ENCODE measurements at places on chromosomes 3 and 15.
A peak's percentile ranks its signal among the peaks of the same experiment; 100 is the strongest.

GRCh38 chr3:185900228-185900627 lies 37.6 kb downstream of the TRA2B start:
- no peak for DNase-seq

DNA sequence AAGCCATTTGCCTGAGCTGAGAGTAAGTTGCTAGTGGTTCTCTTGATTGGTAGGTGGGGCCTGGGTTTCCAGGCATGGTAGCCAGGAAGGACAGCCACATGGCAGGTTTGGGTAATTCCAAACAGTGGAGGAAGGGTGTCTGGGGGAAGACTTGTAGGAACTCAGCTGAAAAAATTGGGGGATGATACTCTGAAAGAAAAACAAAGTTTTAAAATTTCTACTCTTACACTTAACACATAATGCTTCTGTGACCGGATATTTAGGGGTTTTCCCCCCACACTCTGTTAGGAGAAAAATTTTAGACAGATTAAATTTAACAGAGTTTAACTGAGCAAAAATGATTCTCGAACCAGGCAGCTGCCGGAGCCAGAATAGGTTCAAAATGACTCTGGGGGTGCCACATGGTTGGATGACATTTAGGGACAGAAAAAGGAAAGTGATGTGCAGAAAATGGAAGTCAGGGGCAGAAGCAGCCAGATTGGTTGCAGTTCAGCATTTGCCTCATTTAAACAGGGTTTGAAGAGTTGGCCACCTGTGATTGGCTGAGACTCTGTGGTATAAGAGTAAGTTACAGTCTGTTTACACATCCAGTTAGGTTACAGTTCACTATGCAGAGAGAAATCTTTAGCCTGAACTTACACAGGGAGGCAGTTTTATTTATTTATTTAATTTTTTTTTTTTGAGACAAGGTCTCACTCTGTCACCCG lies 8.1 kb downstream of the B2M start:
- peak; percentile 62 for DNase-seq

GRCh38 chr15:62099094-62099601 lies 32.4 kb downstream of the C2CD4A start:
- DNase-seq: no peak

DNA sequence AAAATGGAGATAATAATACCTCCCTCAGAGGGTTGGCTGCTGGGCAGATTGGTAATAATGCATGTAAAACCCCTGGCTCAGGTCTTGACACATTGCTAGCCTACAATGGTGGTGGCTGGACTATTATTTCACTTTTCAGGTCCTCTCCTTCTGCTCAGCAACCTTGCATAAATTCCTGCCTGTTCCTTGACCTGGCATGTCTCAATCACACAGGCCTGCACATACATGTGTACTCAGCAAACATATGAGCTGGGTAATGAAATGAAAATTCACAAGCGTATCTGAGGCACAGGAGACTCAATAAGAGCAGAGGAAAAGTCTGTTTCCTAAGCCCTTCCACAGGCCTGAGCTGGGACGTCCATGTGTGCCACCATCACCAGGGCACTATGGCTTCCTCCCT lies 17.4 kb downstream of the VPS18 start:
- no peak for DNase-seq

DNA sequence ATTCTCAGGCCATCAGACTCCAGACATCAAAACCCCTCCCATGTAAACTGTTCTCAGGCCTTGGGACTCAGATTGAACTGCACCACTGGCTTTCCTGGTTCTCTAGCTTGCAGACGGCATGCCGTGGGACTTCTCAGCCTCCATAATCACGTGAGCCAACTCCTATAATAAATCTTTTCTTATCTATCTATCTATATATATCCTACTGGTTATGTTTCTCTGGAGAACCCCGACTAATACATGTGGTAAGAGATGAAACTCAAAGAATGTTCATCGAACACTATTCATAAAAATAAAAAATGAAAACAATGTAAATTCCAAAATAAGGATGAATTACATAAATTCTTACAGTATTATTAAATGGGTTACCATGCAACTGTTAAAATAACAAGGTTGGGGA lies 84.5 kb upstream of the NTRK3 start:
- DNase-seq: no peak
